ENCODE measurements at places on chromosomes 7 and 10.

DNA sequence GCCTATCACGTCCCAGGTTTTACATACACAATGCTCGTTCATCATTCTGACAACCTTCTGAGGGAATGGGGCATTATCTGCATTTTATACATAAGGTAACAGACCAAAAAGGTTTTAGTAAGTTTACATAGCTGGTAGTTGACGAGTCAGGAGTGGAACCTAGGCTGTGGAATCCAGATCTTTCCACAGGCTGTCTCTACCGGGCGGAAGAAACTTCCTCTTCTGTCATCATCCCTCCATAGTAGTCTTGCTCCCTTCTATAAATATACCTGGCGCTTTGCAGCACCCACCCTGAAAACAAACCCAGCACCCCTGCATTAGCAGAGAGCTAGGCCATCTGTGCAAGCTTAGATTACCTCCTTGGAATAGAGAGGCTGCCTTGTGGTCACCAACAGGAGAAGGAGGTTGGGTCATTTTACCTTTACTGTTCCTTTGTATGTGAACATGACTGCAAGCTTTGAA, 1.3 kb downstream of the TSPAN13 start:
- no peak for DNase-seq

DNA sequence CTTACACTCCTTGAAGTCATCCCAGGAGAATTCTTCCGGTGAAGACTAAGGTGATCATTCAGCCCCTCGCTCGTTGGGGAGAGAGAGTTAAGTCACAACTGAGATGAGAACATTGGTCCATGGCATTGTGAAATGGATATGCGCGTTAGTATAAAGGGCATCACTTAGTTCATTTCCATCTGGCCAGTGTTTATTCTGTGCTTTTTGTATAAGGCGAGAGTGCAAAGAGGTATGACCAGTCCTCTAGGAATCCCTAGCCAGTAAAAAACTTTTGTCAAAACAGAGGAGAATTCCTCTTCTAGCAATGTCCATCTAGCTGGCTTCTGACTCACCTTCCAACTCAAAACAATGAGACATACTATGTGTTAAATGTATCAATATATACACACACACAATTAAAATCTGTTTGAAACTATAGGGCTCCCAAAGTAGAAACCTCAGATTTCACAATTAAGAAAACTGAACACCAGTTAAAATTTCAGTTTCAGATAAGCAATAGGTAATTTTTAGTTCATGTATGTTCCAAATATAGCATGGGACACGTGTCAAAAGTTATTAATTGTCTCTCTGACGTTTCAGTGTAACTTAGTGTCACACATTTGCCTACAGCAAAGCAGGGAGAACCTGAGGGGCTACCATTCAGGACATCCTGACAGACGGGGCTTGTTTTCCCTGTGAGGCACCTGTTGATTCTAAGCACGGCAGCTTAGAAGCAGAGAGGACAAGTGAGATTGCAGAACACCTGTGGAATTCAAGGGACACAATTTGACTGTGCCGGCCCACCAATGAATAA, 158.9 kb downstream of the KLF6 start:
- no peak for DNase-seq

DNA sequence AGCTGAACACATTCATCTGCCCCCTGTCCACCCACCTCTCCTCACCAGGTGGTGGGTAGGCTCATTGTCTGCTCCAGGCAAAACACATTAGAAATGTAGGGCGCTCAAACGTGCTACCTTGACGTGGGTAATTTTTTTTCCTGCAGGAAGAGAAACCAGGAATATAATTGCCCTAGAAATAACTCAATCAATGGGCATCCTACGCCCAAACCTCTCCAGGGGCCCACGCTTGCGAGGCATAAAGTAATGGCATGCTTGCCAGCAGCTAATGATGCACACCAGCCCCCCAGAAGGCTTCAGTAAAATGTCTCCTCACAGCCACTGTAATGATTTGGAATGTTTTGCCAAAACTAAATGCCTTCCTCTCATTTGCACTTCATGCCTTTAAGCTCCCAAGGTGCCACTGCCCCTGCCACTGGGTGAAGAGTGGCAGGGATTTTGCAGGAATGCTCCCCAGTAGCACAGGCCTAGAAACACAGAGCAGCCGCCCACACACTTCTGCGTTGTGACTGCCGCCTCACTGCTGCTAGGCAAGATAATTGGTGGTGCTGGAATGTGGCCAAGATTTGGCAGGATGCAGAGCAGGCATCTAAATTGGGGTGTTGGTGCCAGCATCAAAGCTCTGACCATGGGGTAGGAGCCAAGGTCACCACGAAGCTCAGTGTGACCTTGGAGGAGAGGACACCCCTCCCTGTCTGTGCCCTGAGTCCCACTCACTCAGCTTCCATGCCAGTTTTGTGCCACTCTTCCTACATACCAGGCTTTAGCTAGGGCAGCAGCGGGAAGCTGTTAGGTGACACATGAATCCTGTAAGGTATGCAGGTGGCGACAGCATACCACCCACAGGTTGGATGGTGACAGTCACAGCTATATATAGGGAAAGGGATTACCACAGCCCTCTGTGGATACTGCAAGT, 48.7 kb upstream of the PPP1R3C start:
- DNase-seq, result no peak

DNA sequence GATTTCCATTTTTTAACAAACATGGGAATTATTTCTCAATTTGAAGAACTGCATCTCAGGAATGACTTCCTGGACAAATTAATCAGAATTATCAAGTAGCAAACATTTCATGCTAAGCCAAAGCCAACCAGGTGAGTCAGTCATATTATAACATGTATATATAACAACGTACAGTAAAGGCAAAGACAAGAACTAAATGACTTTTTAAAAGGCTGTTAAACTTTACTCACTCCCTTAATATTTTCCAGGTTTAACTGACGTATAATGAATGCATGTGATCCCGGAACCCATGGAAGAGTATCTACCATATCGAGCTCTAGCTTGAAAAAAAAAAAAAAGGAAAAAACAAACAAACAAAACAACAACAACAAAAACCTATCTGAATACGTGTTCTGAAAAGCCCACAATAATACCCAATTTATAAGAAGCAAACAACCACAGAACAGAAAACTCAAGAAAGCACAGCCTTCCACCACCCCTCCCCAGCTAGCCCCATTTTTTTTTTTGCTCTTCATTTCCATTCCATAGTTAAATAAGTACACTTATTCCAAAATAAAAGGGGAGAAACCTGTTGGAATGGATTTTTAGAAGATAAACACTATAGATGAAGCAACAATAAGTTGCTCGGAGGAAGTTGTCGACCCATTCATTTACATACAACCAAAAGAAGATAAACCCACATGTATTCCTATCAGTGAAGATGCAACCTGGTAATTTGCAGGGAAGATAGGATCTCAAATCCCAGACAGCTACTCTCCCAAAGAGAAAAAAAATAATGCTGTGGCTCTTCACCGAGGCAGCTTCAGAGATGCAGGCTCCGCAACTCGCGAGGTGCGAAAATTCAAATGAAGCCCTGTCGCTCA, 537 bp downstream of the NAPEPLD start:
- no peak for DNase-seq

GRCh38 chr10:119161680-119162451, 3.6 kb downstream of the SFXN4 start:
- no peak for DNase-seq

GRCh38 chr10:30806850-30807249, 177.3 kb upstream of the LYZL2 start:
- DNase-seq, result no peak

- DNase-seq, result no peak
Measured at GRCh38 chr7:35576031-35576573, 118.8 kb downstream of the HERPUD2 start.

- DNase-seq, result no peak
Measured at GRCh38 chr10:89352802-89353201, 25.0 kb downstream of the IFIT3 start.

DNA sequence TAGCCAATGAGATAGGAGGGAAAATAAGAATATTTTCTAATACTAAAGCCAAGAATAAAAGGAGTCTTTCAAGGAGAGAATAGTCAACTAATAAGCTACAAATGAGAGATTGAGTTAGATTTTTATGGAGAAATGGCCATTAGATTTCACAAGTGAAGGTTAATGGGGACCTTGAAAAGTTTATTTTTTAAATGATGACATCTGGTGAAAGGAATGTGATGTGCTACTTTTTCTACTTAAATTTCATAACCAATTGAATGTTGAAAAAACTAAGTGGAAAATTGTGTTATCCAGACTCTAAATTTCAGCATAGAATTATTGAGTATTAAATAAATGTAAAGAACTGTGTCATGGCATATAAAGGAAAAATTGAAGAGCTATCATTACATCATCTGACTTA, 125.7 kb downstream of the TSPAN12 start:
- DNase-seq, result no peak

DNA sequence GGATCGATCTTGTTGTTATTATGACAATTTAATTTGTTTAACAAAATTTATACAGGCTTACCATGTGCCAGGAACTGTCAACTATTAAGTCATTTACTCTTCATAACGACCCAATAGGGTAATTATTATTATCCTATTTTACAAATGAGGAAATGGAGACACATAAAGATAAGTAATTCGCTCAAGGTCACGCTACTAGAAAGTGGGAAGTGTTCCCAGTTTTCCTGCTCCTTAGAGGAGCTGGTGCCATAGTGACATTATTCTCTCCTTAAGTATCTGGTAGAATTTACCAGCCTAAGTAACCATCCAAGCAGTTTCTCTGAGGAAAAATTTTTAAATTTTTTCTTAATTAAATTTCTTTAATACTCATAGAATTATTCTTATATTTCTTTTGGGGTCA, 360.9 kb upstream of the RNF32 start:
- DNase-seq, result no peak

- DNase-seq, result peak; percentile 19
Measured at GRCh38 chr10:19620811-19621210, 195.4 kb upstream of the PLXDC2 start.

- no peak for DNase-seq
Measured at GRCh38 chr10:20694296-20694695, 202.8 kb downstream of the NEBL start.

DNA sequence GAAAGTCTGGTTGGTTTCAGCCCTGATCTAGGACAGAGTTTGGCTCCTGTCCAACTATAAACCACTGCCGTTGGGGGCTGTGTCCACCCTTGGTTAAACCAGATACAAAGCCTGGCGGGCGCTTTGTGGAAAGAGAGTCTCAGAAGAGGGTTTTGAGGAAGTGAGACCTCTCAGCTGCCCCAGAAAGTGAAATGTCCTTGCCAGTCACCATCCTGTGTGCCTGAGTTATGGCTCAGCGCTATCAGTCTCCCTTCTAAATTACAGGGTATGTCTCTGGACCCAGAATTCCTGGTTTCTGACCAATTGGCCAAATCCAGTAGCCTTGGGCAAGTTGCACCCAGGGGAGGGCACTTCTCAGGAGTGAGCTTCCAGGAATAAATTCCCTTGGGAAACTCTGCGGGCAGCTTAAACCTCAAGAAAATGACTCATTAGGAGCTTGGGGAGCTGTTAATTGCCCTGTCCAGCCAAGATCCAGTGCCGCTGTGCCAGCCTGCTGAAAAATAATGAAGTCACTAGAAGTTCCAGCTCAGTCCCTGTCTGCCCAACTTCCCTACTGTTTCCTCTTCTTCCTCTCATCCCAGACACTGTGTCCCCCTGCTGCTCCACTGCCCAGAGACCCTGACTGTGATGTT, 66.7 kb upstream of the PDZD8 start:
- peak; percentile 94 for DNase-seq

- DNase-seq, result no peak
Measured at GRCh38 chr10:84308021-84308420, 20.4 kb upstream of the CCSER2 start.

GRCh38 chr10:97018251-97019212, 167.2 kb downstream of the SLIT1 start:
- no peak for DNase-seq

GRCh38 chr7:121198502-121198901, 130.3 kb upstream of the WNT16 start:
- no peak for DNase-seq

DNA sequence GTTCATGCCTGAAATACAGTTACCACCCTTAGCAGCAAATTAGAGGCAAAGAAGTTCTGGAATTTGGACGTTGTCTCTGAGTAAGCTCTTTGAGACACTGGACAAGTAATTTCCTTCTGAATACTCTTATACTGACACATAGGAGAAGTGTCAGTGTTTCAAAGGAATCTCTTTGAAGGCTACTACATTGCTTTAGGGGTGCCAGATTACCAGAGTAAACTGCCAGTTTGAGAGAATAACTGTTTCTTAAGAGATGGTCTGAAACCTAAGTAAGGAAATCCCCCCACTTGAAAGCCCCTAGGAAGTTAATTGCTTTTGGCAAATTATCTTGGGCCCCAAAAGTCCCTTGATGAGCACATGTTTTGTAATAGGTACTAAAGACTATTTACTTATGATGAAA, 3.4 kb downstream of the FAS start:
- no peak for DNase-seq

DNA sequence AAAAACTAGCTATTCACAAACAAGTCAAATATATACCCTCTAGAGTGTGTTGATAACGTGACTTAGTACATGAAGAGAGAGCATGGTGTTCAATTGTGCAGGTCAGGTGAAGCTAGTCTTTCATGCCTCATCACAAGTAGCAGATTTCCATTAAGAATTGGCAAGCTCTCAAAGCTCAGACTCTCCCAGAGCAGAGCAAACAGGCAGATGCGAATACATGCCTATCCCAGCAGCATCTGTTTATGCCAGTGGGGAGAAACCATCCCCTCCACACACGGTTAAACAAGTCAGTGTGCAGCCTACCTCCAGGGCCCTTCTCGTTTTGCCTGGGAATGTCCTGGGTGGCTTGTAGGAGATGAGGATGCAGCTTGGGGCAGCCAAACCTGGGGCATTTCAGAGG, 532.5 kb upstream of the C7orf33 start:
- no peak for DNase-seq

- DNase-seq, result peak; percentile 89
Measured at GRCh38 chr7:103347507-103348267, at the start of gene PSMC2. Gene PSMC2 (plus strand): TSS chr7:103347643. CDS start chr7:103347712, 69 bp downstream.

DNA sequence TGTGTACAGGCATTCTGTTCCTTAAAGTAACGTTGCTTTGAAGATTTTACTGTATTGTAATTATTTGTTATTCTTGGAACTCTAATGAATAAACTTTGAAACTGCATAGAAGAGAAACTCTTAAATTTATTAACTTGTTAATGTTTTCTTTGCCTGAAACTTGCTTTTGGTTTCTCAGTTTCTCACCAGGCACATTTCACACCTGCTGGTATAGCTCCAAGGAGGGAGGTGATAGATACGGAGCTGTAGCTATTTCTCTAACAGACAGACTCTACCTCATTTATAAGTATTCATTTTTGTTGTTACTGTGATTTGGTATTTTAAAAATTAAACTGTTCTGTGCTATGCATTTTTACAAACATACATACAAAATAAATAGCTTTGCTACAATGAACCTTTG, 32.7 kb downstream of the R3HCC1L start:
- no peak for DNase-seq

GRCh38 chr7:66771795-66772194, 31.3 kb downstream of the RABGEF1 start:
- no peak for DNase-seq

DNA sequence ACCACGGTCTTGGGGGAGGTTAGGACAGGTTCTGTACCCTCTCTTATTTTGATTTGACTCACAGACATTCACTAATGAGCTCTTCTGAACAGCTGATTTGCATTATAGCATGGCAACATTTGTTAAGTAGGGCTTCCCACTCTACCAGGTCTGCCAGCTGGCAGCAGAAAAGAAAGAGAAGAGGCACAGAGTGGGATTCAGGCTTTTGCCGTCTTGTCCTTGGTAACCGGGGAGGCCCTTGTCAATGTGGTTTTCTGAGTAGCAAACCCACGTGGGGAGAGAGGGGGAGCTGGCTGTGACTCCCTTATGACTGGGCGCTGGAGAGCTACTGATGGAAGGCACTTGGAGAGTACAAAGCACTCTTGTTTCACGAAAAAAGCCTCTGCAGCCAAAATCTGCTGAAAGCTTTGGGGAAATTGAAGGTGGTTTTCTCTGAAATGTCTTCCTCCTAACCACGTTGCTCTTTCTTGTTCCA, 355.3 kb upstream of the GALNT17 start:
- DNase-seq, result peak; percentile 23
